ENCODE measurements at places on chromosomes 1 and 21. TPM values are rescaled to one million over a fixed set of nuclear protein-coding genes. Genes with fewer than 3 reads are reported as not detected.

Gene CA14
- not detected for total RNA-seq

DNA sequence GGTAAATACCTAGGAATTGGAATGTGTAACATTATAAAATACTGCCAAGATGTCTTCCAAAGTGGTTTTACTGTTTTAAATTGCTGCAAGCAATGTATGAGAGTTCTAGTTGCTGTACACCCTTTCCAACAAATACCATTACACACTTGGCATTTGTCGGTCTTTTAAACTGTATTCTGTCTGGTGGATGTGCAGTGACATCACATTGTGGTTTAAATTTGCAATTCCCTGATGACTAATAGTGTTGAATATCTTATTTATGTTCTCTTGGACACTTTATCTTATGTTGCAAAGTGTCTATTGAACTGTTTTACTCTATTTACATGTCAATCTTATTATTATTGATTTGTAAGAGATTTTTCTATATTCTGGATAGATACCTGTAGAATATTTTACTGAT is 561.2 kb upstream of the B3GALT2 start:
- DNase-seq: no peak

Gene RORC
- 0.30 TPM for total RNA-seq

- DNase-seq: no peak
These were observed 23.9 kb downstream of the FASLG start for GRCh38 chr1:172682812-172683211.

DNA sequence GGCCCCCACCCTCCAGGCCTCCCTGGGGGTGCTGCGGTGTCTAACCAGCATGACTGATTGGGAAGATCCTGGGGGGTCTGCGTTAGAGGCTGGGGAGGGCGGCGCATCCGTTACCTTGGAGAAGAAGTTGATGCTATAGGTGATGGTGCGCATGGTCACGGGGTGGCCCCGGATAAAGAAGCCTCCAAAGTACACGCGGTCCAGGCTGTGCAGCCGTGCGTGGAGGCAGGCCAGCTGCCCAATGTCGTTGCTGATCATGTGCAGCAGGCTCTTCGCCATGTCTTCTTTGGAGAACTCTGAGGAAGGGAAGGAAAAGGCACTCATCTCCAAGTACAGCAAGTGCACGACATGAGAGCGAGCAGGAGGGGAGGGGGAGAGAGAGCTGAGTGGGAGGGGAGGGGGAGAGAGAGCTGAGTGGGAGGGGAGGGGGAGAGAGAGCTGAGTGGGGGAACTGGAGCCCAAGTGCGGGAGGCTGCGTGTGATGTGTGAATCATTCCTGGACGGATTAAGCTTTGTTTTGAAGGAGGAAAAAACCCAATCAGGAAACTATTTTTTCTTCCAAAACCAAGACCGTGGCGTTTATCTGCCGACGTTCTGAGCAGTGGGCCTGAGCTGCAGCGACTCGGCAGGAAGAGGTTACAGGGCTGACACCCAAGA is 7.2 kb downstream of the PANK4 start:
- no peak for DNase-seq
